CD4-positive, alpha-beta T cell treated with Interferon alpha-2 for 1 hour (primary cell): ENCODE measurements at places on chromosomes 2 and 18.

DNA sequence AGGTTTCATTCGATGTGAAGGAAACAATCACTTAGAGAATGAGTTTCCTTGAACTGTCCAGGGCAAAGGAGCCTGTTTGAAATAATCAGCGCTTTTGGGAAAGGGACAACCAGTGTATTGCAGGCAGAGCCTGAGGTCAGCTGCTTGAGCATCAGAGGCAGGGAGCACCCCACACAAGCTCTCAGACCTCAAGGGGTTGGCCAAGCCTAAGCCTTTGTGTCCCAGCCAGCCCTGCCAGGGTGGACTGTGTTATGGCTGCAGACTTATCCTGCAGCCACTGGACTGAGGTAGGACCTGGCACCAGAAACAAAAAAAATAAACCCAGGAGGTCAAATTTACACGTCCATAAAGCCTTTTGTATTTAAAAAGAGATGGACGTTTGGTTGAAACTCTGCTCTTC lies 228.3 kb downstream of the SEPTIN10 start:
- DNase-seq = no peak

DNA sequence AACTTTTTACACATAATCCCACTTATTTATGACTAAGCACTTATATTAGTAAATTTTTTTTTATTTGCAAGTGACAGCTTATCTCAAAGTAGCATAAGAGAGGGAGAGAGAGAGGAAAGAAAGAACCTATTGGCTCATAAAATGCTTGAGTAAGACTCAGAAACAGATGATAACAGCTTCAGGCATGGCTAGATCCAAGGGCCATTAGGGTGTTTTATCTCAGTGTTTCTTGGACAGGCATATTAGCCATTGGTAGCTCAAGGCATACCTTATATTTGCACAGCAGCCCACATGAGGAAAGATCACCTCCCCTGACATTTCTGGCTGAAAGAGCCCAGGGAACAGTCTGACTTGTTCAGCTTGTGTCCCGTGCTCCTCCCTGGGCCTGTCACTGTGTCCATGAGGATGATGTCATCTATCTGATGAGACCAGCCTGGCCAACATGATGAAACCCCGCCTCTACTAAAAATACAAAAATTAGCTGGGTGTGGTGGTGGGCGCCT lies 64.4 kb downstream of the IL1R2 start:
- no peak for DNase-seq

- no peak for DNase-seq
These were observed 1.6 kb downstream of the FAM124B start for GRCh38 chr2:224400174-224400810.

DNA sequence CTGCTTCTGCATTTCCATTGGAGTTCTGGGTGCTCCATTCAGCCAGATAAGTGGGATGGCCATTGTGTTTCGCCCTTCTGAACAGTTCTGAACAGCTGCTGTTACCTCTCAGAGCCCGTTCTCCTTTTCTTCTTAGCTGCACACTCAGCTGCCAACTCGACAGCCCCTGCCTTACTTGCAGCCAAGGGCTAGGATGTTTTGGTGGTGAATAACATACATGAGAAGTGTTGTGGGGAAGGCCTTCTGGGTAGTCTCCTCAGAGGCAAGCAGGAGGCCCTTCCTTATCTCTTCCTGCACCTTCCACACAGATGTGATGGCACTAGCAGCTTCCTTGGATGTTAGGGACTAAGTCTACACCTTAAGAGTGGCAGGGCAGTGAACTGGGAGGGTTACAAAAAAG lies 138.4 kb upstream of the NOSTRIN start:
- DNase-seq = no peak

GRCh38 chr2:163455815-163456214 lies 280.0 kb downstream of the FIGN start:
- no peak for DNase-seq

GRCh38 chr2:185583058-185583816 lies 155.4 kb upstream of the FSIP2 start:
- DNase-seq = no peak

DNA sequence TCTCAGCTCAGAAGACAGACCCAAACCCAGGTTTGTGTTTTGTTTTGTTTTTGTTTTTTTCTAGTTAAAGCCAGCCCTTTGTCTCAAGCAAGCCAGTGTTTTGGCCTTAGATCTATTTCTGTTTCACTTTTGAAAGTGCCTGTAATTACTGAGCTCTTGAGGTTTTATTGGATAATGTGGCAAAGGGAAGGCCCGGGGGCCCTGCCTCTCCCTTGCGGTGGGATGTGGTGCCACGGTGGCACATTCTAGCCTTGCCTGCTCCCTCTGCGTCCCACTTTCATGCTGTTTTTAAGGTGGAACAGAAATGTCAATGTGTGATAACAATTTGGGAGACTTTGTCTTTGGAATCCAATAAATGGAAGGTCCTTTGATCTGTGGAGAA lies 2.5 kb downstream of the HPCAL1 start:
- DNase-seq = peak; percentile 61

GRCh38 chr2:7693246-7694075 lies 776.2 kb downstream of the RNF144A start:
- DNase-seq = no peak

DNA sequence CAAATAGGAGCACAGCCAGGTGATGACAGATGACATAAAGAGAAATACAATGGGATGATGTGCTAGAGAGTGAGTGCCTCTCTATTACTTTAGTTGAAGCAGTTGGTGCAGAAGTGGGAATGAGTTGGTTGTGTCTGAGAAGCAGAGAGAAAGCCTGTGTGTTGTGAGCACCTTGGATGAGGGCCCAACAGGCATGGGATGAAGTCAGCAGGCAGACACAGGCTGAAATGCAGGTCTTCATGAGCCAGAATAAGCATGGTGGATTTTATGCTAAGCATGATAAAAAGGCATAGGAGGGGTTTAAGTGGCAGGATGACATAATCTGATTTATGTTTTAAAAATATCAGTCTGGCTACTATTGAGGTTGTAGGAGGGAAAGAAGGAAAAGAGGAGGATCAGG lies 71.5 kb downstream of the KLHL14 start:
- no peak for DNase-seq

GRCh38 chr18:5941890-5942289 lies 46.6 kb upstream of the TMEM200C start:
- no peak for DNase-seq

DNA sequence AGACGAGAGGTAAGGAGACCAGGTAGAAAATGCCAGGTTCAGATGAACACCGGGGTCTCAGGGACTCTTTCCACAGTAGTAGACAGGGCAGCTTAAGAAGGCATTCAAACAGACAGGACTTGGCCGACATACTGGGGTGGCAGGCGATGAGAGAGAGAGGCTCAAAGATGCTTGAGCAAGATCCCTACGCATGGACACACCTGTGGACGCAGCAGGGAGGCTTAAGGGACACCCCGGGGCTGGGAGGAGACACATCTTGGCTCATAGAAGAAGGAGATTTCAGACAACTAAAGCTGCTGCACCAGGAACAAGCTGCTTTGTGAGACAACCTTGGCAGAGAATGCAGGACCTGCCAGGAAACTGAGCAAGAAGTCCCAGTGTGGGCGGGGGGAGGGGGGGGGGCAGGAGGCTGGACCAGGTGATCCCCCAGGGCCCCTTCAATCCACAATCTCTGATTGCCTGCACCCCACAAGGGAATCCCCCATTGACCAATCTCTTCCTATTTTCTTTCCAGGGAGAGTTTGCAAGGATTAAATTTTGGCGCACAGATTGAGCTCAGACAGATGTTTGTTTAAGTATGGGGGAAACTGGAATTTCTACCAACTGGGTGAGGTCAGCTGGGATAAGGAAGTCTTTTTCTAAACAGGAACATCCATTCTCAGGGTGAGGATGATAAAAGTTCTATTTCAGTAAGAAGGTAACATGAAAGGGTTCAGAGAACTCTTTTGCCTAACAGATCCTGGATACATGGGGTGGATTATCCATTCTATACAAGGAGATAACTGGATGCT lies 400.7 kb downstream of the NBAS start:
- no peak for DNase-seq

GRCh38 chr2:231709636-231709980 lies 1.3 kb downstream of the PTMA start:
- no peak for DNase-seq

DNA sequence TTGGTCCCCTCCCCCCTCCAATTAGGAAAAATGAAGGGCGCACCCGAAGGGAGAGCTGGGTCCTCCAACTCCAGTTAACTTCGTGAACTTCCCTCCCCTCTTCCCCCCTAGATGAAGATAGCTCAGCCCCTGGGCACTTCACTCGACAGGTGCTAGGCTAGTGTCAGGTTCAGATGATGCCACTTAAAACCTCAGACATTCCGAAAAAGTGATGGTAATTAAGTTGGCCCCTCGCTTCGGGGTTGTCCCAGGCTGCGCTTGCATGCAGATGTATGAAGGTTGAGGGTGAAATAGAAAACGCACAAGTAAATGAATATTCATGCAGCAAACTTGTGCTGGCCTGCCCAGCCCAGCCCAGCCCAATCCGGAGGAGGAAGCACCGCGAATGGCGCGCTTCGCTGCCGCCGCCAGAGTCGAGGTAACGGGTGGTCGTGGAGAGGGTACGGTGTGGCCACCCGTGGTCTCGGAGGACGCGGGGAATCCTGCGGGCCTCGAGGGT lies 3.0 kb upstream of the GBX2 start:
- DNase-seq = no peak

DNA sequence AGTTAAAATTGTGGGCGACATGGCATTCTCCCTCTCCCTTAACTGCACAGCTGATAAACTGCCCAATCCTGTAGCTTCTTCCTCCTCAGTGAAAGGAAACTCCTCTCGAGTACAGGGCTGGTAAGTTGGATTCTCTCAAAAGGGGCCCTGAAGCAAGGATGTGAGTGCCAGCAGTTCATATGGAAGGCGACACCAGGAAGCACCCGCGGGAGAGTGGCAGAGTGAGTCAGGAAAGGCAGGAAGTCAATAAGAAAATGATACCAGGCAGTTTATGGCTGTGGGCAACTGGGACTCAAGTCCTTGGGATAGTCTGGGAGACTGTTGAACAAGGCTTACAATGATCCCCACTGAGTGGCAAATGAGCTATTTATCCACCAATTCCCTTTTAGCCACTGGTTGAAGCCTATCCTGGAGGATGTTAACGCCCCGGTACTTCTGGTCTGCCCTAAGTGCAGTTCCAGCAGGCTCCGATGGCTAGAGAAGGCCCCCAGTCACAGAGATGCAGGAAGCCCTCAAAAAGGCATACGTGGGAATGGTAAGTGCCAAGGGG lies 34.8 kb downstream of the ABHD3 start:
- no peak for DNase-seq

DNA sequence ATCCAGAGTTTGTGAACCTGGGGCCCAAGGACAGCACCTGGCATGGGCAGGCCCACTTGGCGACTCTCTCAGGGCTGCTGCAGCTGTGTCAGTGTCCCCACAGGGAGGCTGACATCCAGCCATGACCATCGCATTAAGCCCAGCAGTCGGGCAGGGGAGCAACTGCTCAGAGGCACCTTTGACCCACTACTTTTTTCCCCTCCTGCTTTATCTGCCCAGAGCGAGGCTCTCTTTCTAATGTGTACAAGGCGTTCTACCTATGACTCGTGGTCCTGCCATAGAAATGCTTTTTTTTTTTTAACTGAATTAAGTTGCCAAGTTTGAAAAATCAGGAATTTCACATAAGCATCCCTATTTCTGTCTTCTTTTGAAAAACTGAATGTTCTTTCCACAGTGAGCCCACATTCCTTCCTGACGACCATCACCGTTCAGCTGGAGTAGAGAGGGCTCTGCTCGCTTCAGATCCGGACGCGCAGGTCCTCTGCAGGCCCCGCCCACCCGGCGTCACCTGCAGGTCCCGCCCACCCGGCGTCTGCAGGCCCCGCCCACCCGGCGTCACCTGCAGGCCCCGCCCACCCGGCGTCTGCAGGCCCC lies 403 bp upstream of the CLUL1 start:
- no peak for DNase-seq

DNA sequence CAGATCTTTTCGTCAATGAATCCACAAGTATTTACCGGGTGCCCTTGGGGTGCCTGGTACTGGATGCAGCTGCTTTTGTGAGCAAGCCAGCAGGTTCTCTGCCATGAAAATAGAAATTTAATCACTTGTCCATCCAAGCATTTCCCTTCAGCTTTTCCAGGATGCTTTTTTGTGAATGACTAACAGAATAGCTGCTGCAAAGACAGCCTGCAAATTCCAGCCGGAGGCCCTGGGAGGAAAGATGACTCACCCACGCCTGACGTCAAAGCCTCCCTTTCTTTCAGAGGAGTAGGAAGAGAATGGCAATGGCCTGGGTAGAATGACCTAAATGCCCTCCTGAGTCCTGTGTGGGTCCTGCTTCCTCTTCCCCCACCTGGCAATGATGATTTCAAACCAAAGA lies 111.9 kb downstream of the AP1S3 start:
- no peak for DNase-seq

GRCh38 chr2:191226196-191226595 lies 19.0 kb upstream of the MYO1B start:
- DNase-seq = no peak

GRCh38 chr2:95269036-95269680 lies 5.1 kb upstream of the PROM2 start:
- no peak for DNase-seq

- DNase-seq = no peak
These were observed 31.0 kb downstream of the CENPA start for GRCh38 chr2:26816893-26817292.

GRCh38 chr18:68791801-68792200 lies 6.1 kb upstream of the CCDC102B start:
- no peak for DNase-seq

GRCh38 chr18:77470569-77471413 lies 221.1 kb downstream of the GALR1 start:
- DNase-seq = no peak

DNA sequence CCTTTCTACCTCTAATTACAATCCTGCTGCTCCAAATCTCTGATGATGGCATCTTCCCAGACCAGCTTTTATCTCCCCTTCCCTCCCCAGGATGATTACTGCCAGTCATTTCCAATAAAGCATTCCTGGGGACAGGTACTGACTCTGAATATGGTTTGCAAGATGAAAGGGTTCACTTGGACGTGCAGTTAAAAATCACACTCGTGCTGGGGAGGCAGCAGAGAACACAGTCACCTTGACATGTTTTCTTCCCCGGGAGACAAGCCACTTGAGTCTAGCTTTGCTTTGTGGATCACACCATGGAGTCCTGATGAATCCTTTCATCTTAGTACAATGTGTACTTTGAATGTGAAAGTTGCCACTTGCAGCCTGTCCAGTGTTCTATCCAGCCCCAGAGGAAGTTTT lies 175.0 kb downstream of the ALPK2 start:
- no peak for DNase-seq

GRCh38 chr2:43948370-43948769 lies 47.4 kb downstream of the LRPPRC start:
- DNase-seq = no peak
